ENCODE measurements at places on chromosomes 4 and X.

- no peak for DNase-seq
Measured at GRCh38 chrX:14351611-14352303, 177.6 kb upstream of the GLRA2 start.

- peak; percentile 19 for DNase-seq
Measured at GRCh38 chr4:52051213-52051614, at the start of gene SPATA18. TSS of gene SPATA18 (plus strand) at chr4:52051304. CDS start at chr4:52051705, 401 bp downstream.

- no peak for DNase-seq
Measured at GRCh38 chrX:82127228-82128123, 925.6 kb downstream of the SH3BGRL start.

DNA sequence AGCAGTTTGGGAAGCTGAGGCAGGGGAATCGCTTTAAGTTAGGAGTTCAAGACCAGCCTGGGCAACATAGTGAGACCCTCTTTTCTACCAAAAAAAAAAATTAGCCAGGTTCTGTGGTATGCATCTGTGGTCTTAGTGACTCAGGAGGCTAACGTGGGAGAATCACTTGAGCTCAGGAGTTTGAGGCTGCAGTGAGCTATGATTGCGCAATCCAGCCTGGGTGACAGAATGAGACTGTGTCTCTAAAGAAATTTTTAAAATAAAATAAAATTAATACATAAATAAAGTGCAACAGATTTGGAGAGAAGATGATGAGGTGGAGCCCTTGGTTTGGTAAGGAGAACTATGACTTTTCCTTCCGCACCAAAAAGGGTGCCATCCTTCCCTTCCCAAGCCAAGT, 436.9 kb downstream of the NLGN4X start:
- DNase-seq = no peak

- DNase-seq = no peak
Measured at GRCh38 chr4:61204353-61205060, 4.4 kb downstream of the ADGRL3 start.

DNA sequence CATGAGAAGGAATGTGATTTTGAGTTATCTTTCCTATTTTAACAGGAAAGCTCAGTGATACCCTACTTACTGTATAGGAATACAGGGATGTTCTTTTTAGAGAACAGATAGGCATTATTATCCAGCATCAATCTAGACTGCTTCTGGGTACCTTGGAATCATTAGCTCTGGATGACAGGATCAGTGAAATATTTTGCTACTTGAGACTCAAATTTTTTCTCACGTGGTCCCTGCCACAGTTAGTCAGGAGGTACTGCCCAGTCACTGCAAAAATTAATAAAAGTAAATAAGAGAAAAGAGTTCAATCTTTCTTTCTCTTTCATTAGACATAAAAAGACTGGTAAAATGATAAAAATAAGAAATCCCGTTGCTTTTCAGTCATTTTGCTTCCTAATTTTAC, 5.5 kb downstream of the ZNF827 start:
- DNase-seq = no peak

DNA sequence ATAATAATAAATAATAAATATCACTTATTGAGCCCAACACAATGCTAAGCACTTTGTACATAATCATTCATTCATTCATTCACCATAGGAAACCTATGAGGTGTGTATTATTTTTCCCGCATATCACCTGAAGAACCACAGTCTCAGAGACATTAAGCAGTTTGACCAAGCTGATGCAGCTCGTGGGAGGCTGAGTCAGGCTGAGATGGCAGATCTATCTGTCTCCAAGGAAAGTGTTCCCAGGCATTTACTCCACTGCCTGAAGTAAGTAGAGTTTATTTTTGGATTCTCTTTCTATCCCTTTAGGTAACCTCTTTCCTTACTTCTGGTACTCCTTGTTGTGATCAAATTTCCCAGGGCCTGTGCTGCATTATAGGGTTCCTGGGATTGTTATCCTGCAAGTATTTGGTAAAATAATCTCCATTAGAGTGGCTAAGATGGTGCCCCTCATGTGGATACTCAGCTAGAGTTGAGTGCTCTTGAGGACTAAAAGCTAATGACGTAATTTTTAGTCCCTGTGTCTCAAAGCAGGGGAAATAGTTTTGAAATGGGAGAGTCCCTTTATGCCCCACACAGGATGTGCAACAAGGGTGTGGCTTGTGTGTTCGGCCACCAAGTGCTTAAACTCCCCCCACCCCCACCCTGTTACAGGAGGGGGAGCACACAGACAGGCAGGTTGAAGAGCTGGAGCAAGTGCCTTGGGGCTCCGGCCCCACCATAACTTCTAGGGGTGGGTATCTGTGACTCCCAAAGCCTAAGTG, 467.0 kb downstream of the STIM2 start:
- DNase-seq = no peak

DNA sequence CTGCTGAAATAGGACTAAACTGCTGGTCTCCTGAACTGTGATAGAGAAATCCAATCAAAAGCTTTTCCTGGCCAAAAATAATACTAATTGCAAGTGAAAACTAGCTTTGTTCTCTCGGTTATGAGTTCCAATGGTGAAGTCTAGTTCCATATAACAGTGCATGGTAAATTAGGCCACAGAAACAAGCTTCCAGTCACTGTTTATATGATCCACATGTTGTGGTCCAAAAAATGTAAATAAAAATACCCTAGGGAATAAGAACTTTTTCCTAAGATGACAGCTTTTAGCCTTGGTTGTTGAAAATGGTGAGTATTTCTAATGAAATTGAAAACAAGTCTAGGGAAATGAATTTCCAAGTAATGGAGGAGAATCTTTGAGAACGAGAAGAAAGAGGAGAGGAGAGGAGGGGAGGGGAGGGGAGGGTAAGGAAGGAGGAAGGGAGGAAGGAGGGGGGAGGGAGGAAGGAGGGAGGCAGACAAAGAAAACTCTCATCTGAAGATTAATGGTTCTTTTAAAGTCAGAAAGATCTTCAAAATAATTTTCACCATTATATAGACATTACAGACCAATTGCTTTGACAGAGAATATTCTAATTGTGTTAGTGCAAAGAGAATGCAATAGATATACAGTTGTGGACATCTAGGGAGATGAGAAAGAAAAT, 26.1 kb downstream of the PALLD start:
- no peak for DNase-seq

DNA sequence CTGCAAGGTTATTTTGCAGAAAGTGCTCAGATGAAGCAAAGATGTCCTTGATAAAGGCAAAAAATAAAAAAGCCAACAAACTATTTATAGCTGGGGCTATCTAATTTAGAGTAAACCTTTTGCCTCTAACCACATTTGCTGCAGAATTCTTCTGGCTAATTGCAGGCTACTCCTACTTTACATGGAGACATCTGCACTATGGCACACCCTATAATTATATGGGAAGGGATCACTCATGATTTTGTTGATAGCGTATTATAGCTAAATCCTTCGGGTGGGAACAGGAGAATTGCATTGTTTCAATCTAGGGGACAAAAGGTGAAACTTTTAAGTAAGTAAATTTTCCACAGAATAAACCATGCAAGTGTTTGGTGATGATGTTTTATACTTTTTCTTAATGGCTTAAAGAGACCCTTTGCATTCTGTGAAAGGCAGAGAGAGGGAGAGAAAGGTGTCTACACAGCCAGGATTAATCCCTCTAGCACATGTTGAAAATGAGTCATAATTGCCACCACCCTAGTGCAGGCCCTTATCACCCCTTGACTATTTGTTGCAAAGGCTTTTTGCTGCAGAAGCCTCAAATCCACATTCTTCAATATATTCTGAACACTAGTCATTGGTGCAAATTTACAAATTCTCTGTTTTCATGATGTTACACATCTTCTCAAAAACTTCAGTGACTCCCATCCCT, 221.3 kb upstream of the BMP3 start:
- DNase-seq = no peak

DNA sequence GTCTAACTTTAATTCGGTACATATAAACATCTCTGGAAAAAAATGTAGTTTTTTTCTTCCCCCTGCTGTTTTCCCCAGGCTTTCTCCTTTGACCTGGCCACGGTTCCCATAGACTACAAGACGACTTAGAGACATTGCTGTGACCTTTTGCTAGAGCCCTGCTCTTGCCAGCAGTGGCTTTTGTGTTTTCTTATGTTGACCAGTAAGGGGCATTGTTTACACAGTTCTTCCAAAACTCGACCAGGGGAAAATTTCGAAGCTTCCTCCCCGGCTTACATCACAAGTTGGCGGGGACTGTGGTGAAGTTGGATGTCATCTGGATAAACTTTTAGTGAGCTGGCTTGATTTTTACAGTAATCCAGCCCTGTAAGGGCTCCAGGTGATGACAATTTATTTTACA, 9.3 kb downstream of the CCDC160 start:
- DNase-seq = no peak

- DNase-seq = no peak
Measured at GRCh38 chr4:84547211-84547610, 35.7 kb upstream of the CDS1 start.

DNA sequence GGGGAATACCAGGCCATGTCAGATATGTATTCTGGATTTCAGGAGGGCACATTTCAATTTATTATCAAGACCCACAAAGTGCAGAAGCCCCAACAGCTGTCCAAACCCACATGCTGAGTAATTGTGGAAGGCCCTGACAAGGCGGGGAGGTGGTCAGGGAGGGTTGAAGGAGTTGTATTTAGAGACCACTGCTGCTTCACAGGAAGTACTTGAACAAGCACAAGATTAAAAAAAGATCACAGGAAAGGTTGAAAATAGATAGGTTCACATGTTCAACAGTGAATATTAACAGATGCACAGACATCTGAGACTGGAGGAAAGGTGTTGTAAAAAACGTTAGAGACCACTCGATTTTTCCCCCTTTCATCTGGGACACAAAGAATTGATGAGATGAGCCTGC, 17.9 kb downstream of the ATP8A1 start:
- no peak for DNase-seq

- no peak for DNase-seq
Measured at GRCh38 chrX:31333165-31333831, 261.5 kb upstream of the FTHL17 start.

GRCh38 chrX:153969125-153969903, 2.3 kb downstream of the HCFC1 start:
- DNase-seq = no peak

DNA sequence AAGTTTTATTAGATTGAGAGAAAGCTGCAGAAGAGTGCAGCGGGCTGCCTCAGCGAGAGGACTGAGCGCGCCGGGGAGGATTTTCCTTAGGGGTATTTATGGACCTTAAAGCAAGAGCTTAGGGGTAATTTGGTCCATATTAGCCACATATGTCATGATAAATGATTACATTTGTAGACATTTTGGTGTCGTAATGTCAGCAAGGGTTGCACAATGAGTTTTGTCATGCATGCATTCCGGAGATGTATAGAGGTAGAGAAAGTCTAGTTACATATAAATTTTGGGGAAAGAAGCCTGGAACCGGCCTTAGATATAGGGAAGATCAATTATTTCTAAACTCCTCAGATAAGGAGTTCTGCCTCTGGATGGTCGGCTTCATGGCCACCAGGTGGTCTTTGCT, 10.0 kb downstream of the MGST2 start:
- no peak for DNase-seq

DNA sequence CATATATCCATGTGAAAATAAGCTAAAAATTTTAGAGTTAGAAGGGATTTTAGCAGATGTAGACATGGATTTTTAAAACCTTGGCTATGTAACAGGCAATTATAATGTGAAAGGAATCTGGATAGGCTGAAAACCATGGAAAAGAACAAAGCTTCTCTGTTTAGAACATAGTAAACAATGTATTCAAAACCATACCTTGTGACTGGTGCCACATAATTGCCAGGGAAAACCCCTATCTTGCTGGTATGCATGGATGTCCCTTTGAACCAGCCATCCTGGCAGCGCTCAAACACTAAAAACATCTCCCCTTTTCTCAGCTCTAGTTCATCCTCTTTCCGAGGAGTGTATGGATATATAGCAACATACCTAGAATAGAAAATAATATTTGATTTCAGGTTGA, 110.6 kb upstream of the CBR4 start:
- DNase-seq = no peak

DNA sequence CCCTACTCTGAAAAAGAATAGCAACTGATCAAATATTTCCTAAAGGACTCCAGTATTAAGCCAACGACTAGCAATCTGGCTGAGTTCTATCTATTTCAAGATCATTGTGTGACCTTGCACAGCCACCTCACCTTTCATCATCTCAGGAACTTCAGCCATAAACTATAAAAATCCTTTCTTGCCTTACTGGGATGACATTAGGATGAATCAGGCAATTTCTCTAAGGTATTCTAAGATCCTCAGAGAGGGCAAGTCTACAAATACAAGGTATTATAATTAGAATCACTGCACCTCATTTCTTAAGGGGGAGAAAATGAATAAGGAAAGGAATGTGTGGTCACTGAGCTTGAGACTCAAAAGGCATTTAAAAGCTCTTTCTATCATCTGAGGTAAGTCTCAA, 152.6 kb downstream of the GRIA3 start:
- no peak for DNase-seq

- no peak for DNase-seq
Measured at GRCh38 chr4:184529283-184529682, 54.9 kb upstream of the IRF2 start.

- DNase-seq = peak; percentile 68
Measured at GRCh38 chr4:4427121-4427870, 40.4 kb downstream of the NSG1 start.

- no peak for DNase-seq
Measured at GRCh38 chr4:15322006-15322405, 105.8 kb upstream of the C1QTNF7 start.

GRCh38 chr4:126701756-126702155, 931.0 kb upstream of the INTU start:
- DNase-seq = no peak

DNA sequence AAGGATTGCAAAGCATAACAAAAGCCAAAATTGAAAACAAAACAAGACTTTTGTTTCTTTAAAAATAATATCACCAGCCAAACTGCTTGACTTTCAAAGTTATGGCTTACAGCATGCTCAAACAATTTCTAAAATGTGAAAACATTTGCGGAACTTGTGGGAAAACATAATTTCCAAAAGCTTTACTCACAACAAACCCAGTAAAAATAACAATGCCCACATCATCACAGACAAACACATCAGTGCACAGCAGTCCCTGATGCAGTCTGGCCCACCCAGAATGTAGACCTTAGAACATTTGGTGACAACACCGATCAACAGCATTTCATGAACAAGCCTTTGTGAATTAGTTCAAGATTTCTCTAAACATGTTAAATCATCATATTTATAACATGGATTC, 98.9 kb downstream of the ARHGAP6 start:
- no peak for DNase-seq

- DNase-seq = no peak
Measured at GRCh38 chr4:38237139-38237538, 276.9 kb downstream of the PTTG2 start.

DNA sequence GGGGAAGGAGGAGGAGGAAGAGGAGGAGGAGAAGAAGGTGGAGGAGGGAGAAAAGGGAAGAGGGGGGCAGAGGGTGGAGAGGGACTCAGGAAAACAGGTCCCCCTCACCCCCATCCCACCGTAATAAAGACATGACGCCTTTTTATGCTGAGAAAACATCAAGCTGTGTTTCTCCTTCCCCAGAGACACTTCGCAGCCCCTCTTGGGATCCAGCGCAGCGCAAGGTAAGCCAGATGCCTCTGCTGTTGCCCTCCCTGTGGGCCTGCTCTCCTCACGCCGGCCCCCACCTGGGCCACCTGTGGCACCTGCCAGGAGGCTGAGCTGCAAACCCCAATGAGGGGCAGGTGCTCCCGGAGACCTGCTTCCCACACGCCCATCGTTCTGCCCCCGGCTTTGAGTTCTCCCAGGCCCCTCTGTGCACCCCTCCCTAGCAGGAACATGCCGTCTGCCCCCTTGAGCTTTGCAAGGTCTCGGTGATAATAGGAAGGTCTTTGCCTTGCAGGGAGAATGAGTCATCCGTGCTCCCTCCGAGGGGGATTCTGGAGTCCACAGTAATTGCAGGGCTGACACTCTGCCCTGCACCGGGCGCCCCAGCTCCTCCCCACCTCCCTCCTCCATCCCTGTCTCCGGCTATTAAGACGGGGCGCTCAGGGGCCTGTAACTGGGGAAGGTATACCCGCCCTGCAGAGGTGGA, 45.3 kb upstream of the SHOX start:
- DNase-seq = no peak
